ENCODE measurements at places on chromosomes 3 and 15.
A peak's percentile ranks its signal among the peaks of the same experiment; 100 is the strongest.

DNA sequence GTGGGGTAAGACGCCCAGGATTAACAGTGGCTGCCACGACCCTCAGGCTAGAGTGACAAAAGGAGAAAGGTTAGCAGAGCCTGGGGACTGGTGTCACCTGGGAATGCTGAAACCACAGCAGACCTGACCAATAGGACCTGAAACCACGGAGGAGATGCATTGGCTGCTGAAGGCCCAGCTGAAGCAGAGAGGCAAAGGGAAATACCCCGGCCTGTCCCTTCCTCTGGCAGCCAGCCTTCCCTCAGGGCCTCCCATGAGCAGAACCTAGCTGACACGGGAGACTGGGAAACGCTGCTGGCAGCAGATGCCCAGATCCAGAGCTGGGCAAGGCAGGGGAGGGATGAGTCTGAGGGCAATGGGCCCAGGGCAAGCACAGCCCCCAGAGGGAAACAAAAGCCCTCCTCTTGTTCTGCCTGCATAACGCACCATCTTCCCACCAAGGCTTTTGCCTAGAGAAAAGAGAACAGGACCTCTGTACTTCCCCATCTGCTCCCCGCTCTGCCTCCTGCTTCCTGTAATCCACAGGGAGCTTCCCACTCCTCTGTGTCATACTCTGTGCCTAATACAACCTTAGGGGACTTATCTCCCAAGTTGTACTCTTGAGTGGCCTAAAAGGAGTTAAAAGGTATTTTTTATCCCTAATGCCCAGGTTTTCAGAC, 216.2 kb downstream of the ABHD5 start:
- no peak for DNase-seq

DNA sequence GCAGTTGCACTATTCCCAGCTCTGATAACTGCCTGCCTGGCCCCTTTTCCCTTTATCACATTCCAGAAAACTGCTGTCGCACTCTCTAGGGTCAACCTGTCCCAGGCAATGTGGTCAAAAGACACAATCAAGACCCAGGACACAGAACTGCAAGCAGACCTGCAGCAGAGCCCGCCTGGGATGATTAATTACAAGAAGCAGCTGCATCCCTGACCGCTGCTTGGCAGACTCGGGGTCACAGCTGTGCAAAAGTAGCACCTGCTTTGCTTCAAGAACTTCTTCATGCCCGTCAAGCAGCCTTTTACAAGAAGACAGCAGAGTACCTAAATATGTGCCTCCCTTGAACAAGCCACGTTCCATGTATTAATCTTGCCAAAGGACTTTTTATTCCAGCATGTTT, 120.0 kb upstream of the ST8SIA2 start:
- DNase-seq: no peak

DNA sequence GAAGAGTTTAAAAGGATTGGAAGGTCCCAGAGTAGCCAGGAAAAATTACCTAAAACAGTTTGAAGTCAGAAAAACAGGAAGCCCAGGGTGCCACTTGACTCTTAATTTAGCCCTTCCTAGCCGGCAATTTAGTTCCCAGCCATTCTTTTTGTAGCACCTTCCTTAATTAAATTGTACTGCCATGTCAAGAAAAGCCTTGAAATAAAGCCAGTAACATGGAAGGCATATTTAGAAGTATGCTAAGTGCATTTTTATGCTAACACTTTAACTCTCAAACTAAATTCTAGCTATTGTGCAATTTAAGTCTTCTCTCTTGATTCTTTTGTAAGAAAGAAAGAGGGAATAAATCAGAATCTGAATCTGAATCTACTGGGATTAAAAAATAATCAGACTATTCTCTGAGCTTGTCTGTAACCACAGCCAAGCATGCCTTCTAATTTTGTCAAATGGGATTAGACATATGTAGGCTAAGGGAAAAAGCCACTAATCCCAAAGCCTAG, 43.2 kb downstream of the MAP3K13 start:
- no peak for DNase-seq

DNA sequence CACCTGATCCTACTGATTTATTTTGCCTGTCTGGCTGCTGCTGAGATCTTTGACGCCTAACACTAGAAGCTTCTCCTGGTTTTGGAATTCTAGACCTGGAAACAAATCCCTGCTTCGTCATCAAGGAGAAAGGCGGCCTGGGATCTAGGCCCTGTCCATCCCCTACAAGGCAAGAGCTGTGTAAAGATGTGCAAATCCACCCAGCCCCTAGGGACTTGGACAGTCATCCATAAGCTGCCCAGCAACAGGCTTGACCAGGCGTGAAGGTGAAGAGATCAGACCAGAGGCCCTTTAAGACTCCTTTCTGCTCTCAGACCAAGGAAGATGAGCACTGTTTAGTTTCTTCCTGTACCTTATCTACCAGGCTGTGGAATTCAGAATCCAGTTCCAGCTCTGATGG, 32.2 kb downstream of the SLC41A3 start:
- no peak for DNase-seq

DNA sequence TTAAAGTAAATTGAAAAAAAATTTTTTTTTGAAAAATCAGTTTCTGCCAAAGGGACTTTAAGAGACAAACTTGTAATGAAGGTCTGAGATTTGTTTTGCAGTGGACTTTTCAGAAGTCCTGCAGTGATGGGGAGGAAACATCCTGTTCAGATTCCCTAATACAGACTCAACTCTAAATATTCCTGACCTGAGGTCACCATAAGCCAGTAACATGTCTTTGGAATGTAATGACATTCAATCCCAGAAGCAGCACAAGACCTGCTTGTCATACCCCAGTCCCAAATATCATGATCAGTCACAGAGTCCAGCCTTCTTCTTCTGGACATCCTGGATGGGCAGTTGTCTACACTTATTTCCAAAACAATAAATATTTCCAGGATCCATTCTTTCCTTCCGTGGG, 53.6 kb downstream of the TMEM39A start:
- no peak for DNase-seq

DNA sequence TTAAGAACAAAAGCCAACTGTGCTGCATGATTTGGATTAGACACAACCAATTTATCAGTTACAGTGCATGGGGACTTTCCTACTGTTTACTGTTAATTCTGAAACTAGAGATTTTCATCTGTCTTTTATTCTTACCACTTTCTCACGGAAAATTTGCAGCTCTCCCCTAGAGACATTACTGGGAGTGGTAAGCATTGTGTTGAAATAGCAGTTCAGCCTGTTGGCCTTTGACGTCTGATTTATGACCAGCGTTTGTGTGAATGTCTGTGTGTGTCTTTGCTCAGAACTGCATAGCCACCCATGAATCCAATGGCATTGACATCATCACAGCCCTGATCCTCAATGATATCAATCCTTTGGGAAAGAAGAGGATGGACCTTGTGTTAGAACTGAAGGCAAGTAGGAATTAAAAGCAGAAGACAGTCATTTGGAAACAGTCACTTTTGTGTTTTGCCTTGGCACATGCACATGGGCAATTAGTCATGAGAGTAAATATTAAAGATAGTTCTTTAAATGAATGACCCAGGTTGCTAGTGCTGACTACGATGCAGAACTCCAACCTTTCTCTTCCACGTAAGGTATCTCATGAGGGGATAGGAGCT, 202.2 kb upstream of the BHLHE40 start:
- no peak for DNase-seq

GRCh38 chr15:95260856-95261255, 1029.5 kb downstream of the MCTP2 start:
- DNase-seq: no peak

DNA sequence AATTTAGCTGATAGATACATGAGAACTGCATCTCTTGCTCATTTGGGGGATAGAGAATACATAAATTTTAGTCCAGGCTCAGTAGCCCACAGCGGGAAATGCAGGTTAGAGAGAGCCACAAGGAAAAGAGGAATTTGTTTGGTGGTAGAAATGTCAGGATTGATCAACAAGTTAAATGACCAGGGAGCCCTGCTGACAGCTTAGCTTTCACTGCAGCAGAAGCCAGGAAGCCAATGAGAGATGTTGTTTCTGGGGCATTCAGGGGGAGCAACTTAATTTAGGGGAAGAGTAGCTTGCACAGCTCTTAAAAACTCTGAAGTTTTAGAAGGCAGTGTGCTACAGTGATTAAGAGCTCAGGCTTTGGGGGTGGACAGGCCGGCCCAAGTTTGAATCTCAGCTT, 22.7 kb downstream of the ARHGEF26 start:
- DNase-seq: no peak

DNA sequence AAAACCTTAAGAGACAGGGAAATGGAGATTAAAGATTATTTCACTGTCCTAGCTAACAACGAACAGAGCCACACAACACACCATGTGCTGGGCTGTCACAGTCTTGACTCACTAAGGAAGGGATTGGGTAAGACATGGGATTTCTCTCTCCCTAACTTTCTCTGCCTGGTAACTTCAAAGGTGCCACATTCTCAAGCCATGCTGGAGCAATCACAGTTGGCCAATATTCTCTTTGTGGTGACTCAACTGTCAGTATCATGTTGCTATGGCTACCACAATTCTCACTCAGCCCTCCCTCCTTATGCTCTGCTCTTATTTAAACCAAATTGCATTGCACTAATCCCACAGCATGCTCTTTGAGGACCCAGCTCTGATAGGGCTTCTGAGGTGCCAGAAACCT, 74.0 kb downstream of the OXNAD1 start:
- no peak for DNase-seq

DNA sequence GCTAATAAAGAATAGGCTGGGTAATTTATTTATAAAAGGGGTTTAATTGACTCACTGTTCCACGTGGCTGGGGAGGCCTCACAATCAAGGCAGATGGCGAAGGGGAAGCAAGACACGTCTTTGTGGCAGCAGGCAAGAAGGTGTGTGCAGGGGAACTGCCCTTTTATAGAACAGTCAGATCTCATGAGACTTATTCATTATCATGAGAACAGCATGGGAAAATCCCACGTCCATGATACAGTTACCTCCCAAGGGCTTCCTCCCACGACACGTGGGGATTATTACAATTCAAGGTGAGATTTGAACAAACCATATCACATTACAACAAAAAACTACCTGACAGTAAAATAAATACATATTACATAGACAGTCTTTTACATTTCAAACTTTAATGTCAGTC, 414.9 kb downstream of the NAALADL2 start:
- DNase-seq: no peak

DNA sequence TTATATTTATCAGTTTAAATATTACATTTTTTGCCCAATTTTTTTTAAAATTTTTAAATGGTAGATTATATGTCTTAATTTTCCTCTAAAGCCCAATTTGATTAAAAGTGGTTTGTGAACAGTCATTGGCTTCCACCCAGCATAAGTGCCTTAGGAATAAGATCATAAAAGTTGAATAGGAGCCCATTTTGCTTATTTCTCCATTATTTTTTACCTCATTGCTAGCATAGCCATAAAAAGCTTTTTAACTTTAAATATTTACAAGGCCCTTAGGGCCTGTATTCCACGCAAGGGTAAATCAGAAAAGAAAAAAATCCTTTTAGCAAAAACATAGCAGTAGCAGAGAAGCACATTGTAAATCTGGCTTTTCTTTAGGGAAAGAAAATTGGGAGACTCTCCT, 9.0 kb downstream of the TTC14 start:
- no peak for DNase-seq

GRCh38 chr3:177439694-177440269, 242.5 kb upstream of the TBL1XR1 start:
- no peak for DNase-seq

GRCh38 chr3:129625072-129625874, 18.8 kb upstream of the PLXND1 start:
- DNase-seq: peak; percentile 19

- DNase-seq: no peak
Observed at GRCh38 chr15:87896936-87897335, 359.6 kb downstream of the NTRK3 start.

- no peak for DNase-seq
Observed at GRCh38 chr3:144028798-144029411, 57.3 kb downstream of the DIPK2A start.

- DNase-seq: peak; percentile 70
Observed at GRCh38 chr15:85380812-85381642, 624 bp downstream of the AKAP13 start.

DNA sequence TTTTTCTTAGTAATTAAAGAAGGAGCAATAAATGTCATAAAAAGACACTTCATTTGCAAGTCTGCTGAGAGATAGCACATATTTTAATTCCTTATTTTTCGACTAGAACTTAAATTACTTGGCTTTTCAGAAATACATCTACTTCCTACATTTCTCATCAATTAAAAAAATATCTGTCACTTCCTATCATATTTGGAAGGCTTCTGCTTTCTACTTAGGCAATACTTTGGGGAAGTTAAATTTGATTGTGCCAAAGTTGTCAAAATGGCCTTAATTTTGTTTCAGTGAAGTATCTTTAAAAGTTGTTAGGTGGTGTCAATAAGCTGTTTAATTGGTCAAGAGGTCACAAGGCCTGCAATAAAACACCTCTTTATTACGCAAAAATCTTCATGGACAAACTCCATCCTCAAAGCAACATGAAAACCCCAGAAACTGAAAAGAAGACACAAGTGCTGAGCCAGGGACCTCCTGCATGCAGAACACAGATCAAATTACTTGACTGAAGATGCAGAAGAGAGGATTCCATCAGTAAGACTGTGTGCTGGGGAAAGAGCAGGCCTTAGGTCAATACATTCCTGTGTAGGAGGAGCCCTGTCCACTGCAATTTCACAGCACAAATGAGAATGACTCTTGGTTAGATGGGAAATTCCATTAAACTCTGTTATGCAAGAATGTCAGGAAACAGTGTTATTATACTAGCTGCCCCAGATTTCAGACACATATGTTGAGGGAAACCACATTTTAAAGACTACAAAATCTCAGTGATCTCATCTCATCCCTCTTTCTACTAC, 48.0 kb upstream of the FSTL1 start:
- DNase-seq: no peak

DNA sequence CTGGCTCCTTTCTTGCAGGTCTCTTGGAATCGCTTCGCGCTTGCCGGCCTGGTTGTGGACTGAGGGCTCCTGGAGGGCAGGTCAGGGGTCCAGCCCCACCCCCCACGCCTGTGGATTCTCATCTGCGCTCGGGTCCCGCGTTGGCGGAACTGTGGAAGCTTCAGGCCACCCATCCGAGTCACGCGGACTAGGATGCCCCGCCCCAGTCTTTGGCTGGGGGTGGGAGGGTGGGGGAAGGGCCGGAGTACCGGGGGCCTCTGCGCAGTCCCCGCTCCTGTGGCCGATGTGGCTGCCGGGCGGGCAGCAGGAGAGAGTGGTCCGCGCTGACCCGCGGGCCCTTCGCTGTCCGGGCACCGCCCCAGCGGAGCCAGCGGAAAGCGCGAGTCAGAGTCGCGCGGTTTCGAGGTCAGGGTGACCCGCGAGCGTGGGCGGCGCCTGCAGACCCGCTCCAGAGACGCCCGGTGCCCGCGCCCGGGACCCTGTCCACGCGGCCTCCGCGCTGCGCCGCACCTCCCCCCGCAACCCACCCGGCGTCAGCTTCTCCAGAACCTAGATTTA, 114.2 kb downstream of the KLF13 start:
- peak; percentile 73 for DNase-seq
